NCI-H524 treated with DMSO at 0.1 percent for 48 hours (cell line): ENCODE measurements at places on chromosomes 3 and 15.

DNA sequence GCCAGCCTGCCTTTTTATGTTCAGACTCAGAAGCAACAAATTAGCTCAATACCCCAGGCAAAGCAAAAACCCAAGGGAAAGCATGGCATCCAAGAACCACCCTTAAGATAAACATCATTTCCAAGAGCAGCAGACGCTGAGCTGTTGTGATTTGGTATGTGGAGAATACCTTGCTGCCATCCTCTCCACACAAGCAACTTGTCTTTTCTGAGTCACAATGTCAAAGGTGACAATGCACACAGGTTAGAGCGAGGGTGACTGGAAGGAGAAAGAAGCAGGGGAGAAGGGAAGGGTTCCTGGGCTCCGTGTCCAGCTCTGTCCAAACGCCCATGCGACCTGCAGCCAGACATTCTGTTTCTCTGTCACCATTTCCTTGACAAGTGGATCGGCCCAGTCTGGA lies 6.0 kb downstream of the PCSK6 start:
- DNase-seq, result no peak

DNA sequence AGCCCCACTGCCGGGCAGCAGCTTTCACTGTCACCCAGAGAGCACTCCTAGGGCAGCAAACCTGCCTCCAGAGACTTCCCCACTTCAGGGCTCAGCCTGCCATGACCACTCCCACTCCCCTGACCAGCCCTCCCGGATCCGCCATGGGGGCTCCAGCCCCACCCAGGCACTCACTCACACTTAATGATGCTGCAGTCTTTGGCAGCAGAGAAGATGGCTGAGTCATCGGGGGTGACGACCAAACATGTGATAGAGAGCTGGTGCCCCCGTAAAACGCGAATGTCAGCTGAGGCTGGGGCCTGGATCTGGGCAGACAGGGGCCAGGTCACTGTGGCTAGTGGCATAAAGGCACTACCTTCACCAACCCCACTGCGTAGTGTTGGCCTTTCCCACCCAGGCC lies 4.7 kb downstream of the RRP9 start:
- no peak for DNase-seq

GRCh38 chr3:144112036-144112435 lies 140.4 kb downstream of the DIPK2A start:
- no peak for DNase-seq

DNA sequence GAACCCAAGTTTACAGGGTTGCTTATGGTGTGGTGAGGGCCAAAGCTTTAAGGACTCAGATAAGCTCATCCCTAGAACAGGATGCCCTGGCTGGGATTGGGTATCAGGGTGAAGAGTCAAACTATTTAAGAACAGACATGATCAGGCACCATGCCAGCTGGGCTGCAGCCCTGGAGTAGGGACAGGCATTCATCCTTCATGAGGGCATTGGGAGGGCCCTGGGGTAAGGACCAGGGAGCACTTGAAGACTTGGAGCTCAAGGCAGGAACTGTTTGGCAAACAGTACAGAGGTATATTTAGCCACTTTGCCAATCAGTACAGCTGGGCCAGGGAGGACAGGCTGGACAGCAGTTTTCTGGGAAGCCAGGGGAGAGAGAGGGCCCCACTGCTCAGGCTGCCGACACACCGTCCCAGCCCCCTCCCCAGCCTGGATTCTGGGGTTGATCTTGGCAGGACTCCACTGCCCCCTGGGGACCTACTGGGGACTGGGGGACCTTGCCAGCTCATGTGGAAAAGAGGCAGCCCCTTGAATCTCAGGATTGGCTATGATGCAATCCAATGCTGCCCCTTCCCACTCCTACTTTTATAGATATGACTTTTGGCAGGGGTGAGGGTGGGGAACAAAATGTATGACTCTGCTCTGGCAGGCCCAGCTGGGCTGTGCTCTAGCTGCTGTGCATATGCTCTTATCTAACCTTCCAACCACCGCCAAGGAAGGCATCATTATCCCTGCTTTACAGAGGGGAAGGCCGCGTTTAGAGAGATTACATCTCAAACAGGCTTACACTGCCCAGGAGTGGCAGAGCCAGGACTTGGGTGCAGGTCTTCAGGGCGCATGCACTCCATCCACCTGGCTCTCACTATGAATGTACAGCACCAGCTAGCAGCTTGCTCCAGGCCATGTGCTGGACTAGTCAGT lies 2.3 kb downstream of the PLA2G4E start:
- no peak for DNase-seq

DNA sequence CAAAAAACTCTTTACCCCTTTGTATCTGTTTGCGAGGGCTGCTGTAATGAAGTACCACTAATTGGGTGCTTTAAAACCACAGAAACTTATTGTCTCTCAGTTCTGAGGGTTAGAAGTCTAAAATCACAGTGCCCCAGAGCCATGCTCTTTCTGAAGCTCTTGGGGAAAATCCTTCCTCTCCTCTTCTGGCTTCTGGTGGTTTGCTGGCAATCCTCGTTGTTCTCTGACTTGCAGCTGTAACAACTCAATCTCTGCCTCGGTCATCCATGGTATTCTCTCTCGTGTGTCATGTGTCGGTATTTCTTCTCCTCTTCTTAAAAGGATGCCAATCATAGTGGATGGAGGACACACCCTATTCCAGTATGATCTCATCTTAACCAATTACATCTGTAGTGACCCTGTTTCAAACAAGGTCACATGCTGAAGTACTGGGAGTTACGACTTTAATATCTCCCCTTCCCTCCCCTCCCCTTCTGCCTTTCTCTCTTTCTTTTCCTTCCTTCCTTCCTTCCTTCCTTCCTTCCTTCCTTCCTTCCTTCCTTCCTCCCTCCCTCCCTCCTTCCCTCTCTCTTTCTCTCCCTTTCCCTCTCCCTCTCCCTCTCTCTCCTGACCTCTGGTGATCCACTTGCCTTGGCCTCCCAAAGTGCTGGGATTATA lies 6.5 kb upstream of the ARL8B start:
- no peak for DNase-seq

DNA sequence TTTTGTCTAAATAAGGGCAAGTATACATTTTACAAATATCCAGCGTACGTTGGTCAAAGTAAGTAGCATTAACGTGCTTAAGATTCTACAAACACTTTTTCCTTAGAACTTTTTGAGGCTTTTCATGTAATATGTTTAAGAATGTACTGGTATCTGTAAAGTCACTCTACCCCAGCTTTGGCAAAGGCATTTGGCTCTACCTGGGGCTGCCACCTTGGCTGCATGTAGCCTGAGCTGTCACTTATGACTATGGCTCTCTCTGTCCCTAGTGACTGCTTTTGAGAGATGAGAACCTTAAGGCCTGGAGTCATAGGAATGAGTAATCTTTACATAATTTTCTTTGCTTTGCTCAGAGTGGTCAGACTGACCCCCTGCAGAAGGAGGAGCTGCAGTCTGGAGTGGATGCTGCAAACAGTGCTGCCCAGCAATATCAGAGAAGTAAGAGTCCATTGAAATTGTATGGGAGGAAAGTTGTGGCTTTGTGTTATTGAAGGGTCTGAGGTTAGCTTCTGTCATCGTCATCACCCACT lies 61.2 kb downstream of the IQGAP1 start:
- DNase-seq, result no peak

- DNase-seq, result no peak
These were observed 27.6 kb downstream of the FBXW12 start for GRCh38 chr3:48399387-48400172.

- no peak for DNase-seq
These were observed 24.1 kb upstream of the RORA start for GRCh38 chr15:61253186-61253585.

- DNase-seq, result no peak
These were observed 21.2 kb downstream of the PRKAR2A start for GRCh38 chr3:48826451-48826850.

- no peak for DNase-seq
These were observed 31.4 kb downstream of the HRH1 start for GRCh38 chr3:11185564-11186317.

- DNase-seq, result no peak
These were observed 817.4 kb upstream of the LMCD1 start for GRCh38 chr3:7684182-7684715.

- DNase-seq, result peak; percentile 39
These were observed 179.4 kb downstream of the RPLP1 start for GRCh38 chr15:69631978-69632377.

GRCh38 chr3:18725668-18726407 lies 300.7 kb upstream of the SATB1 start:
- DNase-seq, result no peak

DNA sequence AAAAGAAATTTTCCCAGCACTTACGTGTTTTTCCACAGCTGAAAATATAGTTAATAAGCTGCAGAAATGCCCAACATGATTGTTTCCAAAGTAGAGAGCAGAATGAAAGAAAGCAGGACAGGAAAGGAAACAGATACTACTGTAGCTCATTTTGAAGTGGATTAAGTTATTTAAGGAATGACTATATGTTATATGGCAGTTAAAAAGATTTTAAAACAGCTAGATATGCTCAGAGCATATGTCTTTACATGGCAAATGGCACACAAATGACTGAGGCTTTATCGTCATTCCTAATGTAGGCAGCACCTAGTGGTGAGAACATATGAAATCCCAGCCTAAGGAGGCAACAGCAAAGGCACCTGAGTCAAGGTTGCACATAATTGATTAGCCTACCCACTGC lies 106.6 kb upstream of the SEMA6D start:
- no peak for DNase-seq

GRCh38 chr15:71760852-71761251 lies 49.5 kb upstream of the NR2E3 start:
- DNase-seq, result no peak

- DNase-seq, result no peak
These were observed 244.8 kb downstream of the TLE3 start for GRCh38 chr15:69852916-69853315.

GRCh38 chr15:52483707-52484106 lies 45.0 kb downstream of the MYO5A start:
- no peak for DNase-seq

GRCh38 chr3:153762411-153763235 lies 358.6 kb upstream of the ARHGEF26 start:
- no peak for DNase-seq

DNA sequence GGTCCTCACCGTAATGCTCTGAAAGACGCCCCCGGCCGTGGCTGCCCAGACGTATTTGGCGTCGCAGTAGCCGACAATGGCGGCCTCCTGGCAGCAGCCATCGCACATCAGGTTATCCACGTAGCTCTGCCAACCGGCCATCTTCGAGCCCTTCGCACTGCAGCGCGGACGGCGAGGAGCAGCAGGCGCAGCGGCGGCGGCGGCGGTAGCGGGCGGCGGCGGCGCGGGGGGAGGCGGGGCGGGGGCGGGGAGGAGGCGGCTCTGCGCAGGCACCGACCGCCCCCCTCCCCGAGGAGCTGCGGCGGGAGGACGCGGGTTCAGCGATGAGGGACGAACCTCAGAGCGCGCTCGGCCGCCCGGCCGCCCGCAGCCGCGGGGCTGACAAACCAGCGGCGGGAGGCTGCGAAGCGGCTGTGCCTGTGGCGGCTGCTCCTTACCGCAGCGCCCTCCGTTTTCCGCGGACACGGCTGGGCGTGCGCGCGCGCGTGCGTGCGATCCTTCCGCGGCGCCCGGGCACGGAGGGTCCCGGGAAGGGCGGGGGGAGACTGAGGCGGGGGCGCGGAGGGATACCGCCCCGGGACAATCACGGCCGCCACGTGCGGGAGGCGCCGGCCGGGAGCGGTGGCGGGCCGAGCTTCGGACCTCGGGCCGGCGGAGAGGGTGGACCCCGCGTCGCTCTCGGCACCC lies at the start of gene PFN2:
Gene PFN2, minus strand, starts transcription at position 180 of the 687 bp plus-strand sequence. Its CDS starts 39 bp downstream, at position 141.
- DNase-seq, result peak; percentile 63

- DNase-seq, result no peak
These were observed 107.1 kb downstream of the DGKG start for GRCh38 chr3:186254676-186255650.

- DNase-seq, result no peak
These were observed 160.8 kb upstream of the TLE3 start for GRCh38 chr15:70258369-70259027.

DNA sequence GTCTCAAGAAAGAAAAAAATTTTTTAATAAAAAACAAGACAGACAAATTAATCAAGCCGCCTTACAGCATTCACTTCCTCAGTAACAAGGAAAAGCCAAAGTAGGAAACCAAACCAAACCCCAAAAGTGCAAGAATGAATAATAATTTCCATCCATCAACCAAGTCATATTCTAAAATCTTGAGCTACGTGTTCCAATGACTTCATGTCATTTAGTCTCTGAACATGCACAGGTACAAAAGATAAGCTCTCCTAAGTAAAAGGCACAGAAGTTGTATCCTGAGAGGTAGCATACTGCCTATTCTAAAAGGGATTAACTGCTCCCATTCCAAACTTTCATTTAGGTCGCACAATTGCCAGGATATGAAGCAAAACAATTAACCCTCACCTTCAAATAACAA lies 29.7 kb downstream of the SLC4A7 start:
- no peak for DNase-seq

GRCh38 chr15:90141646-90142045 lies 39.4 kb upstream of the IDH2 start:
- DNase-seq, result no peak

GRCh38 chr15:95278532-95279245 lies 1047.3 kb downstream of the MCTP2 start:
- DNase-seq, result no peak

GRCh38 chr3:9188583-9188982 lies 60.9 kb downstream of the SRGAP3 start:
- no peak for DNase-seq

DNA sequence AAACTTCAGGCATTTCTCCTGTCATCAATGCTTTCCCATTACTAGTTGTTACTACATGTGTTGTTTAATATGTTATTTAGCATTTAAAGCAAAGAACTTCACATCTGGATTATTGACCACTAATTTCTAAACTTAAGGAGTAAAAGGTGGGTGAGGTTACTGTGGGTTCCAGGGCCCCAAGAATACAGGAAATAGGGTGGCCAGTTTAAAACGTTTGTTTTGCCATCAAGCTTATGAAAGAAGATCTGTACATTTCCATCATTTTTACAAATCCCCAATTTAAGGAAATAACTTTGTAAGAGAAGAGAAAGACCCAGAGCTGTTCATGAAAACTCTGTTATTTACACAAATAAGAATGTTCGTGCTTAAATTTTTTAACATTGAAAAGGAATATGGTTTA lies 54.5 kb upstream of the ACKR4 start:
- DNase-seq, result no peak

GRCh38 chr15:71687902-71688508 lies 122.3 kb upstream of the NR2E3 start:
- DNase-seq, result no peak

GRCh38 chr3:17030956-17031652 lies 146.3 kb downstream of the PLCL2 start:
- no peak for DNase-seq
